ENCODE measurements at places on chromosomes 7 and 10.

GRCh38 chr7:147298611-147299043 is 1182.0 kb downstream of the CNTNAP2 start:
- no peak for DNase-seq

GRCh38 chr7:49089717-49090116 is 165.4 kb downstream of the CDC14C start:
- DNase-seq, result no peak

DNA sequence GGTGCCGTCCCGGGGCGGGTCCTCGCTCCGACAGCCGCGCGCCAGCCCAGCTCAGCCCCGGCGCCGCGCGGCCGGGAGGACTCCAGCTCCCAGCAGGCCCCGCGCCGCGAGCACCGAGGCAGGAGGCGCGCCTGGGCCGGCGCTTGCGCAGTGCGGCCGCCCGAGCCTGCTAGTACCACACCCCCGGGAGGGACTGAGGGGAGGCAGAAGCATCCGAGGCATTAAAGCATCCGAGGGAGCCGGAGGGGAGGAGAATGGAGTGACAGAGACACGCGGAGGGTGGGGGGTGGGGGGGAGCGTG is at the start of gene GRK5:
Gene GRK5, plus strand, starts transcription at position 206 of the 301 bp plus-strand sequence. CDS start 347 bp downstream, outside the sequence.
- DNase-seq, result peak; percentile 79

DNA sequence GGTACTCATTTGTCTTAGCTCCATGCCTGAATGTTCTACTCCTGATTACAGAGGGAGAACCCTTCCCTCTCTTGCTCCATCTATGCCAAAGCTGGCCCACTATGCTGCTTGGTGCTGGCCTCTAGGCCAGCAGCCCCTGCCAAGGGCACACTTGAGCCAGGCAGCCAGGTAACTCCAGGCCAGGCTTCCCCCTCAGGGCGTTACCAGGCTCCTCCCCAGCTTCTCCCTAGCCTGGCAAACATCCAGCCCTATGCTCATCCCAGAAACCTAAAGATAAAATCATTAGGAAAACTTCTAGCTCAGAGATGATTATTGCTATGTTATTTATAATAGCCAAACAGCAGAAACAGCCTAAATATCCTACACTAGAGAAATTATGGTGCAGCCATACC is 103.7 kb downstream of the KCNMA1 start:
- DNase-seq, result no peak

GRCh38 chr7:108178398-108178797 is 48.2 kb upstream of the LAMB4 start:
- DNase-seq, result no peak

- DNase-seq, result no peak
Observed at GRCh38 chr7:158186864-158187693, 400.5 kb downstream of the PTPRN2 start.

- DNase-seq, result no peak
Observed at GRCh38 chr10:59281861-59282260, 80.5 kb downstream of the FAM13C start.

DNA sequence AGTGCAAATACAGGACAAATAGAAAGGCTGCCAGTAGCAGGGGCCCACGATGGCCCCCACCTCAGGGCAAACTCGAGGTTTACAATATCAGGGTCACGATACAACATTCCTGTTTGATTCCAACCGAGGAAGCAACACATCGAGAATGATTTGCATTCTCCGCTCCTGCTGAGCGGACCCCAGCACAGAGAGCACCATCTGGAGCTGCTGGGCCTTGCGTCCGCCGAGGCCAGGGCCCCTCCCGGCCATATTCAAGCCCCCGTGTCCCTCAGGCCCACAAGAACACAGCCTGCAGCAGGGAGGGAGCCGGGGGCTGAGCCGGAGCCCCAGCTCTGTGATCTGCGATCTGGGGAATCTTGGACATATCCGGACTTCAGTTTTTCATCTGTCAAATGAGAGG is 84.3 kb downstream of the PRKAG2 start:
- no peak for DNase-seq

- no peak for DNase-seq
Observed at GRCh38 chr7:102073931-102074880, 212.5 kb upstream of the SH2B2 start.

DNA sequence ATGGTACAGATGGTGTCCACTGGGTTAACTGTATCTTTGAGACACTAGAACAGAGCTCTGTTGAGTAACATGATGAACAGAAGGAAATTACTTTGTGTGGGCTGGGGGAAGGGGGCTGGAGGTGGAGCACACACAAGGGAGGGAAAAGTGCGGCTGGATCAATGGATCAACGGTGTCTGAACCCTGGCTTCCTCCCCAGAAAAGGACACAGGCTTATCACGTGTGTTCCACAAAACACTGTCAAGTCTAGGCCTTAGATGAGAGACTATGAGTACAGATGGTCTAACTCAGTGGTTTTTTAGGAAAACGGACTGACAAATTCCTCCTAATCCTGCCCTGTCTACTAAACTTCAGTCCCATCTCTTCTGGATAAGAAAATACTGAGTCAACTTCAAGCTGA is 27.8 kb downstream of the HSPB1 start:
- no peak for DNase-seq

GRCh38 chr10:78066728-78067430 is 33.2 kb downstream of the RPS24 start:
- DNase-seq, result no peak

DNA sequence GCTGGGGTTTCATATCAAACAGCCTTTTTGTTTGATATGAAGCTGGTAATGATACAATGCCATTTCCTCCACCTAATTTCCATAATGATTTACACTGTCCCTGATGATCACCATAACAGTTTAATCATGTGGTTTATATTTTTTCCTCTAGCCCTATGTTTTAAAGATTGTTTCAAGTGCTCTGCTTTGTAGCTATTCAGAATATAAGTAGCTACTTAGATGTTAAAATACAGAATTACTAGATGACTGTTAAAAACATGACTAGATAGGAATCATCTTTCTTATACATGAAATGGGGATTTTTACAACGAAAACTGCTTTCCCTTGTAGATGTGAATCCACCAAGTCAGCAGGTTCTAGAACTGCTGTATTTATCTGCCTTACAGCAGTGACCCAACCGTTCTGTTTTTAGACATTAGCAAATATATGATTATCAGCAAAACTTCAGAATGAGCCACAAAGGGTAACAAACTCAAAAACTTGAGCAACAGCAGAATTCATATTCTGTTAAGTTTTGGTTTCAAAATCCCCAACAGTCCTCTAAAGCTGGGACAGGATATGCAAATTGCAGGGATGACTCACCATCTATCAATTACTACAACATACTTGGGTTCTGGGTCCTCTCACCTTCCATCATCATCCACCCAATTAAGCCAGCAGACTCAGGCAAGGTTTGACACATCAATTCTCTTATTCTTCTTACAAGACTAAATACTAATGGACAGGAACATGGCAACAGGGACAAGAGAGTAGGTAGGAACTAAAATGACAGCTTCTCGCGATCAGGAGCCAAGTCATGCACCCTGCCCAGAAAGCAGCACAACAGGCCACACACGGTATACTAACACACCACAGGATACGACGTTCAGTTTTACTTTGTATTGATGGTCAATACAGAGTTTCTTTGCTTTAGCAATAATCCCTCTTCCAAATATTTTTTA is 83.9 kb downstream of the PIP4K2A start:
- no peak for DNase-seq

- DNase-seq, result no peak
Observed at GRCh38 chr10:75866731-75867130, 435.3 kb downstream of the LRMDA start.

GRCh38 chr7:135980665-135981180 is 3.6 kb upstream of the MTPN start:
- peak; percentile 14 for DNase-seq

DNA sequence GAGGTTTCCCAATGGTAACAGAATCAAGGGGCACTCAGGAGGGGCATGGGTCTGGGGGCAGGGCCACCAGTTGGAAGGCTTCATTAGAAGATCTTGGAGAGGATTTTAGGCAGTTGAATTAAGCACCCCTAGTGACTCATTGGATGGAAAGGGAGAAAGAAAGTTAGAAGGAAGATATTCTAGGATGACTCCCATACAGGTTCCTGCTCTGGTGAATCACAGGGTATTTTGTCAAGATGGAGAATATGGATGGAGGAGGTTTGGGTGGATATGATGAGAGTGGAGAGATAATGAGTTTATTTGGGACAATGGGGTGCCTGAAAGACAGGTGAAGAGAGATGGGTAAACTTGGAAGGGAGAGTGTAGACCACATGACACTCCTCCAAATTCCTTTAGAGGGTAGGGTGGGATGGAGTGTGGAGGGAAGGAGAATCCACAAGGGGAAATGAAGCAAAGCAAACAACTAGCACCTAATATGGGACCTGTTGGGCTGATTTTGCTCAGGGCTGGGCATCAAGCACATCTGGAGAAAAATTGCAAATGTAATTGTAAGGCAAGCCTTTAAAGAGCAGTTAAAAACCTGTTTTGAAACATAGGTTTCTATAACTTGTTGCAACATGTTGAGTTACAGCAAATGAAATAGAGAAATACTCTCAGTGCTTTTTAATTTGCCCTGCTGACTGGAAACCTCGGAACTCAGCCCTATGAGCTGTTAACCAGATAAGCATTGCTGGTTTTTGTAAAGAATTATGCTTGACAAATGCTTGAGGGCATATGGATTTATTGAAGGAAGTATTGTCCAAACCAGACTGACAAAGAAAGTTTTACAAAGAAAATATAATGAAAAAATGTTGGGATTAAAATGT is 2.9 kb upstream of the ENTPD7 start:
- no peak for DNase-seq

DNA sequence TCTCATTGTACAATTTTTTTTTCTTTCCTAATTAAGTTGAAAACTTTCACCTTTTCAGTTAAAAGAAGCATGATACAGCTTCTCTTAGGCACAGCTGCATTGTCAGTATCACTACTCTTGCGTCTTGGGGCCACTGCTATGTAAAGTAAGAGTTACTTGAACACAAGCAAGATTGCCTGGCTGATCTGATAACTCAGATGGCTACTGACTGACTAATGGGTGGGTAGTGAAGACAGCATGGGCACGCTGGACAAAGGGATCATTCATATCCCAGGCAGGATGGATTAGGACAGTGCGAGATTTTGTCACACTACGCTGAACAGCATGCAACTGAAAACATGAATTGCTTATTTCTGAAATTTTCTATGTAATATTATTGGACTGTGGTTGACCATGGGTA is 11.6 kb upstream of the ADAMTS14 start:
- DNase-seq, result no peak

GRCh38 chr10:51066231-51066630 is 8.1 kb upstream of the PRKG1 start:
- DNase-seq, result no peak

DNA sequence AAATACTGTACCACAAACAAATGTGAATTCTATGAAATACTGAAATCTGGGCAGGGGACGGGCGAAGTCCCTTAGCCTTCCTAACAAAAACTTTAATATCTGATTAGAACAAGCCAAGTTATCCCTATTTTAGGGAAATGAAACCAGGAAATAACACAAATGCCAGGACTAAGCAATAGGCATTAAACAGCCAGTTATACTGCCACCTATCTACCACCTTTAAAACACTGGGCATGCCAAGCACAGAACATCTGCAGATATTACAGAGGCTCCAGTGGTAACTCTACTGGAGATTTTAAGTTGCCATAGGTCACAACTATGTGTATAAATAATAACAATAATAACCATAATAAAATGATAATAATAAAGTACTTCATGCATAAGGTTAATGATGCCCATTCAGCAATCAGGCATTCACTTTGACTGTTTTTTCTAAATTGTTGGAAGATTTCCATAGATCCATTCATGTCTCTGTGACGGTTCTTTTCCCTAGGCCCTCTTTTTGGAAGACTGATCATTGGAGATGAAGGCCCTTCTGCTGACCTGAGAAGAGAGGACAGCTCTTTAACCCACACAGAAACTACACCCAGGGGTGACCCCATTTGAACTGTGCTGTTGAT is 195.7 kb downstream of the CACNA2D1 start:
- no peak for DNase-seq

DNA sequence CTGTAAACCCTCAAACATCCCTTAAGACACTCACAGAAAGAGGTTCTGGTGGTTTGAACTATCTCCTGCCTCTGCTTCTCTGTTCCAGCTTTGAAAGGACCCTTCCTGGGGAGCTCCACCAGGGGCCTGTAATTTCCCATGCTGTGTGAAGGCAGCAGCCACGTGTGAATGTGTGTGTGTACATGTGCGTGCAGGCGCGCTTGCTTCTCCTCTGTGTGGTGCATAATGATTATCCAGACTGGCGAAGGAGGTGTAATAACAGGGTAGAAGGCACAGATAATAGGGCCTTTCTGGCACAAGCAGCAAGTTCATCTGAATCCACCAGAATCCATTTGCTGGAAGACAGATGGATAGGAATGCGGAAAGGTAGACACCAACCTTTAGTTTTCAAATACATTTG is 466.5 kb downstream of the GRID1 start:
- no peak for DNase-seq

DNA sequence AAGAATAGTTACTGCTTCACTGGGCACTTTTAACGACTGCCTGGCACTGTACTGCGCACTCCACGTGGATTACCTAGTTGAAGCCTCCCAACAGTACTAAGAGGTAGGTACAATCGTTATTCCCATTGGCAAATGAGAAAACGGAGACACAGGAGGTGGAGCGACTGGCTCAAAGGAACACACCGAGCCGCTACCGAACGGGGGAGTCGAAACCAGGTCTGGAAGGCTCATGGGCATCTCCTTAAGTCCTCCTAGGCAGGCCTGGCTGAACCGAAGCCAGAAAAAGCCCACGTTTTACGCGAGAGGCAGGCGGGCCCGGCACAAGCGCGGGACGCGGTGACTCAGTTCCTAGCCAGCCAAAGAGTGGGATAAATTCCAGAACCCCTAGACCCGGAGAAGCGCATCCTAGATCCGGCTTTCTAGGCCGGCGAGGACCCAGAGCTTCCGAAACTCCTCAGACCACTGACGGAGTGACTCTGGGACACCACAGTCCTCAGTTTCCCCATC is 472 bp downstream of the PDAP1 start:
- no peak for DNase-seq

GRCh38 chr10:71486484-71487114 is 89.9 kb downstream of the CDH23 start:
- no peak for DNase-seq

DNA sequence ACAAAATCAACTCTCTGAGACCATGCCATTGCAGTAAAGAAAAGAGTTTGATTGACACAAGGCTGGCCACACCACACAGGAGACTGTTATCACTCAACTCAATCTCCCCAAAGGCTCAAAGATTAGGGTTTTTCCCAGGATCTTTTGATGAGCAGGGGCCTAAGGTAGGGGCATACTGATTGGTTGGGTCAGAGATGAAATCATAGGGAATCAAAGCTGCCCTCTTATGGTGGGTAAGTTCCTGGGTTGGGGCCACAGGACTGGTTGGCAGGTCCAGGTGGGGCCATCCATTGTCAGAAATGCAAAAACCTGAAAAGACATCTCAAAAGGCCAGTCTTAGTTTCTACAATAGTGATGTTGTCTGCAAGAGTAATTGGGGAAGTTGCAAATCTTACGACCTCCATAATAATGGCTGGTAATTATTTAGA is 91.6 kb downstream of the AKR1D1 start:
- no peak for DNase-seq

DNA sequence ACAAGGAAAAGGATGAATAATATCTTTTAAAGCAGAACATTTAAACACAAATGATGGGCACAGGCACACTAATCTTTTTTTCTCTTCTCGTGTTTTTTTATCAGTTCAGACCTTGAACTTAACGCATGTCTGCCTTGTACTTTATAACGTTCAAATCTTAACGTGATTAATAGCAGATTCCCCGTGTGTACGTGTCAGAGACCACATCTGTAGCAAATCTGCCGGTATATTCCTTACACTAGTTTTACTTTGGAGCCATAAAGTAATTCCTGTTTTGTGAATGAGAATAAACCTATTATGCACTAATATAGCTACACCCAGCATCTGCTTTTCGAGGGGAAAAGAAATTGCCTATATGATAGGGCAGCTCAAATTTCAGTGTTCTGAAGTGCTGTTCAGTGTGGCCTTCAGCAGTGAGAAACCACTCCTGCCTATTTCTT is 166.0 kb upstream of the TCF7L2 start:
- no peak for DNase-seq
